ENCODE measurements at places on chromosomes 5 and 9.

DNA sequence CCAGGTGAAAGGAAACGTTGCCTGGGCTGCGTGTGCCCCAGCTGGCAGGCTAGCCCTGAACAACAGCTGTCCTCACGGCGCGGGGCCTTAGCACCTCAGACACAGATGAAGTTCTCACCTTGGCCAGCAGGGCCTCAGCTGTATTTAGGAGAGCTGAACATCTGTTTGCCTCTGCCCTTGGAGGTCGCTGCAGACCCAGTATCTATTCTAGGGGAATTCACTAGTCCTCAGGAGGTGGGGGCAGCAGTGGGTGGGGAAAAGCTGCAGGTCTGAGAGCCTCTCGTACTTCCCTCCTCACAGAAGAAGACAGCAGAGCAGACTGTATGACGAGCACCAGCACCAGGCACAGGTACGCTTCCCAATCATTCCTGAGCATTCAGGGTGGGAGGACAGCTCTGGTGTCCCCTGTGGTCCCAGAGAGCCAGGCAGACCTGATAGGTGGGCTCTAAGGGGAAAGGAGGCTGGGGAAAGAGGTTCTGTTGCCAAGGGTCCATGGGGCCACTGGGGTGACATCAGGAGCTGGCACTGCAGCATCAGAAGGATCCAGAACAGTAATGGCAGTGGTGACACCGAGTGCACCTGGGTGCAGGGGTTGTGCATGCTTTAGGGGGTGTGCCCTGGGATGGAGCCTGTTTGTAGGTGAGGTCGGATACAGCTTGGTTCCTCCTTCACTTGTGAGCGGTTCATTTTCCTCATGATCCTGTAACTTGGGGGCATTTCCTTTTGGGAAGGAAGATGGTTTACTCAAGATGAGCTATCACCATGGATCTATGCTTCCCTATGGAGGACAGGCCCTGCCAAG lies 13.8 kb downstream of the CD74 start:
- no peak for DNase-seq

- no peak for DNase-seq
Observed at GRCh38 chr5:69211200-69211599, 21.8 kb downstream of the CENPH start.

- DNase-seq: no peak
Observed at GRCh38 chr5:3343211-3343610, 252.4 kb upstream of the IRX1 start.

GRCh38 chr9:70013598-70014196 lies 30.0 kb upstream of the MAMDC2 start:
- DNase-seq: no peak

DNA sequence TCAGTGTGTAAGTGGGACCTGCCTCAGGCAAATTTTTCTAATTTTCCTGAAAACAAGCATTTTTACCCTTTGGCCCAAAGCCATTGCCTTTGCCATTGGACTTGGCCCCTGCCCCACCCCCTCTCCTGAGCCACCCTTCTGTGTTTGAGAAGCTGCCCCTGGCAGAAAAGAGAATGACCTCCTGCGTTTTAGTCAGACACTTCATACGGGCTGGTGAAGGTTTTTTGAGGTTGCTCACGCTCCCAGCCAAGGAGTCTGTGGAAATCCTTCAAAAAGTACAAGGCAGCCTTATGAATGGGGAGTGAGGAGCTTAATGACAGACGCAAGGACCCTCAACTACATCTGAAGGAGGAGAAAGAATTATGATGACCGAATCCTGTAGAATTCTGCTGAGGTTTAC lies 308.9 kb downstream of the SLIT3 start:
- DNase-seq: no peak

GRCh38 chr5:65721050-65721719 lies 724 bp downstream of the SGTB start:
- DNase-seq: no peak

- DNase-seq: no peak
Observed at GRCh38 chr9:8579661-8580060, 780.1 kb upstream of the DMAC1 start.

DNA sequence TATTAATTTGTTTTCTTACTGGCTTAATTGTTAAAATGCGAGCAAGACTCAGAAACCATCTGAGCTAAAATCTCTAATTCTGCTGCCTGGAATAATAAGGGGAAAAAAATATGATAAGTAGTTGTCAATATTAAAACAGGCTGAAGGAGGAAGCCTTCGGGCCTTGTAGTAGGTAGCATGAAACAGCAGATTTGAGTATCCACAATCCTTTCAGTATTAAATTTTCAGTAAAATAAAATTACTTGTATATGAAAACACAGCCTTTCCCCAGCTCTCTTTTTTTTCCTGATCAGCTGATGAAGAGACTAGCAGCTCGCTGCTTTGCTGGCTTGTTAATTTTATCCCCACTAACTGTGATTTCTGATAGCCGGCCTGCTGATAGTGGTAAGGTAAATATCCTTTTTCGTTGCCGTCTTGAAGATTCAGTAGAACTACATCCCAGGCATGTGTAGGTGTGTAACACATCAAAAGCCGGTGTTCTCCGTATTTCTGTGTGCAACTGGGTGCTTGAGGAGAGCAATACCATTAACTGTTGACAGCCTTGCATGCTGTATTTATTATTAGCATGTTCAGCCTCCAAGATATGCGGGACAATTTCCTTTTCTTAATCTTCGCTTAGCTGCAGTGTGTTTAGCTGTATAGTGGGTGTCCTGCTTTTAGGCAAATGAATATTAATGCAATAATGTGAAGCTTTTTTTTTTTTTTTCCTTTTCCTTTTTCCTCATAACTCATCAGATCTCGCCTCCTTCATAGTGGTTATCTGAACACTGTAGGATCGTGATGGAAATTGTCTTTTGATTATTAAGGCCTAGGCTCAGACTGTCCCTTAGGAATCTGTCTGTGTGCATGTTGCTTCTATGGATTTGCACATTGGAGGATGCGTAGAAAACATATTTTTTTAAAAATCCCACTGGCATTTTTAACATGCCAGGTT lies 144.6 kb downstream of the SMARCA2 start:
- DNase-seq: peak; percentile 6

- DNase-seq: no peak
Observed at GRCh38 chr5:2238732-2239131, 356.0 kb upstream of the IRX4 start.

GRCh38 chr9:87445646-87446045 lies 52.0 kb upstream of the DAPK1 start:
- DNase-seq: no peak

- peak; percentile 55 for DNase-seq
Observed at GRCh38 chr5:142829801-142830220, 59.6 kb downstream of the ARHGAP26 start.

DNA sequence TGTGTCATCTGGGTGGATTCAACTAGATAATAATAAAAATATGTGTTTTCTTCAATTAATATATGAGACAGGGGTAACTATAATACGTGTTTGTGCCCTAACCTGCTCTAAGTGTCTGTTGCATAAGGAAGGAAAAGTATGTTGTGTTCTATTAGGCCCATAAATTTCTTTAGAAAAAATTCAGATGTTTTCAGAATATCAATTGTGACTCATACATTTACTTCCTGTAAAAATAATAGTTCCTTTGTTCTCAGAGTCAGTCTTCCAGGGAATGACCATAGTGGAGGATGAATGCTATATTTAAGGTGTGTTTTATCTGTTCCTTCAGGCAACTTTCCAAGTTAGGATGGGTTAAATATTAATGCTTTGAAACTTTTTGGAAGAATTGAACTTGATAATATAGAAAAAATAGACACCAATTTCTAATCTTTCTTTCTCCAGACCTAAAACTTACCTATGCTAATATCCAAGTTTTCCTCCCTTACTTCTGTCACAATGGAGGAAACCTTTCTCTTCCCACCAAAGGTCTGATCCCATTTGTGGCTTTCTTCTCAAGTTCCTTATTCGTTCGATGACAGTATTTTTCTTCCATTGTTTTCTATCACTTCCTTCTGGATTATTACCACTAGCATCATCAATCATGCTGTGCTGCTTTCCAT lies 49.9 kb downstream of the ISL1 start:
- no peak for DNase-seq

GRCh38 chr9:97397220-97397619 lies 14.7 kb upstream of the TDRD7 start:
- DNase-seq: no peak

GRCh38 chr5:6744841-6745705 lies 31.8 kb downstream of the TENT4A start:
- DNase-seq: no peak

Measured in GM04503 (cell line).